ENCODE measurements at places on chromosomes 2 and 18. TPM values are rescaled to one million over a fixed set of nuclear protein-coding genes. Genes with fewer than 3 reads are reported as not detected.

The LYPD6B gene
- not detected for polyA plus RNA-seq

The RTP5 gene
- polyA plus RNA-seq = not detected

GRCh38 chr2:232325324-232326273 lies 53.0 kb upstream of the ALPP start:
- no peaks in the 10 kb centered on the region for H3K36me3 ChIP-seq
- H3K27ac ChIP-seq = no peak overlapping the region
- H3K4me1 ChIP-seq = peaks cover 31% of the 10 kb centered on the region
- DNase-seq = peak; percentile 34
- no peak overlapping the region for H3K4me3 ChIP-seq
- H3K27me3 ChIP-seq = no peaks in the 10 kb centered on the region

GRCh38 chr2:226701052-226701451 lies 98.6 kb downstream of the IRS1 start:
- H3K36me3 ChIP-seq = no peaks in the 10 kb centered on the region
- H3K4me1 ChIP-seq = no peaks in the 10 kb centered on the region
- no peaks in the 10 kb centered on the region for H3K27me3 ChIP-seq
- no peak overlapping the region for H3K4me3 ChIP-seq
- no peak overlapping the region for H3K27ac ChIP-seq

DNA sequence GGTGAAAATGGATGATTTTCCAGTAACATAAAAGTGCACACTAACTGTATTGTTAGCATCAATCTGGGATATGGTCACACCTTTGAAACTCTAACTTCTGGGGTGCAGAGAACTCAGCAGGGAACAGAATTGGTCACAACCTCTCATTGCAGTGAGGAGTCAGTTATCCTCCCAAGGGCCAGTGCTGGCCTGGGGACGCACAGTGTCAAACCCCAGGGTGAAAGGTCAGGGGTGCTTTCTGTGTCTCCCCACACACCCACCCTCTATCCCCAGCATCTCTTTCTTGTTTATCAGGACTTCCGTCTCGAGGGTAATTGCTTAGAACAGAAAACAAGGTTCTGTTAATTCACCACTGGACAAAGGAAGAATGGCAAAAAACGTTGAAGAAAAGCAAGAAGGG lies 208.7 kb downstream of the DLGAP1 start:
- no peaks in the 10 kb centered on the region for H3K36me3 ChIP-seq
- H3K4me3 ChIP-seq = no peak overlapping the region
- no peaks in the 10 kb centered on the region for H3K4me1 ChIP-seq
- no peak for DNase-seq
- no peak overlapping the region for H3K27ac ChIP-seq

- H3K36me3 ChIP-seq = no peaks in the 10 kb centered on the region
- no peak overlapping the region for H3K4me3 ChIP-seq
- H3K4me1 ChIP-seq = peaks cover 9% of the 10 kb centered on the region
- no peaks in the 10 kb centered on the region for H3K27me3 ChIP-seq
These were observed 119.2 kb downstream of the MYO5B start for GRCh38 chr18:50075772-50076171.

DNA sequence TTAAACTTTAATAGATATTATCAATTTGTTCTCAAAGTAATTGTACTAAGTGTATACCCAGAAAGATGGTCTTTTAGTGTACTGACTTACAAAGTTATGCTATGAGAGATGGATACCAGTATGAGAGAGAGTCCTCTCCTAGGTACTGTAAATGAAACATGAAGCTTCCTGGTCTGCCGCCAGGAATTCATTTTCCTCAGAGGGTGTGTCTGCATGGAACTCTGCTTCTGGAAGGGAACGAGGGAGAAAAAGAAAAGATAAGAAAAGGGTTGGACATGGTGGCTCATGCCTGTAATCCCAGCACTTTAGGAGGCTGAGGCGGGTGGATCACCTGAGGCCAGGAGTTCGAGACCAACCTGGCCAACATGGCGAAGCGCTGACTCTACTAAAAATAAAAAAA lies 2.2 kb upstream of the SSB start:
- H3K27me3 ChIP-seq = no peaks in the 10 kb centered on the region
- H3K4me1 ChIP-seq = peaks cover 27% of the 10 kb centered on the region
- H3K27ac ChIP-seq = no peak overlapping the region
- no peak overlapping the region for H3K4me3 ChIP-seq
- H3K36me3 ChIP-seq = no peaks in the 10 kb centered on the region
- DNase-seq = no peak

GRCh38 chr2:3672861-3673678 lies 15.1 kb downstream of the ALLC start:
- no peak for DNase-seq
- no peak overlapping the region for H3K27ac ChIP-seq

DNA sequence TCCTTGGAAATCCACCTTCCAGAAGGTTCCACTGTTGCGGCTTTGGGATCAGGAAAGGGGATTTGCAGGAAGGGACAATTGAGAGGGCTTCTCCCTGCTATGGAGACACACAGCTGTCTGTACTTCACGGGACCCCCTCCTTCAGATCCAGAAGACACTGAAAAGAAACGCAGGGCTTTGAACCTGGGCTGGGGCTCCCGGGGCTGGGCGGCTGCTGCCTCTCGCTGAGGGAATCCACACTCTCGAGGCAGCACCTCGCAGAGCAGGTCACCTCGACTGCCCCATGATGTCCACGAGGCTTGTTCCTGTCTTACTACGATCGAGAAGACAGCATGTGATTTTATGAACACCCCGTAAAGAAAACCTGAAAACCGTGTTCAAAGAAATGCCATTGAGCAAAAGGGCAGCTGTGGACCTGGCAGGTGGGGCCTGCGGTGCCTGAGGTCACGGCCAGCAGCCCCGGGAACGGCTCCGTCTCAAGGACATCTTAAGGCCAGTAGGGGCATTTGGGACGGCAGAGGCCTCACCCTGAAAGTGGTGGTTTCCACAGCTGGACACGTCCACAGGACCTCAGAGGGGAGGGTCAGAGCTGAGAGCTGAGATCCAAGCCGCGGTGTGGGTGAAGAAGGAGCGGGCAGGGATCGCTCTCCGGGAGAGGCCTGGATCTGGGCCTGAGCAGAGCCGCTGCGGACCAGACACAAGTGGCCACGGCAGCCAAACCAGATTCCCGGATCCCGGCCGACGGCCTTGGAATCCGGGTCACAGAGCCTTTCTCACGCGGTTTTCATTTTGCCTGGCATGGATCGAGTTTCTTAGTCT lies 165.7 kb downstream of the RTP5 start:
- no peak overlapping the region for H3K4me3 ChIP-seq
- no peaks in the 10 kb centered on the region for H3K36me3 ChIP-seq
- H3K4me1 ChIP-seq = peaks cover 27% of the 10 kb centered on the region
- DNase-seq = no peak

DNA sequence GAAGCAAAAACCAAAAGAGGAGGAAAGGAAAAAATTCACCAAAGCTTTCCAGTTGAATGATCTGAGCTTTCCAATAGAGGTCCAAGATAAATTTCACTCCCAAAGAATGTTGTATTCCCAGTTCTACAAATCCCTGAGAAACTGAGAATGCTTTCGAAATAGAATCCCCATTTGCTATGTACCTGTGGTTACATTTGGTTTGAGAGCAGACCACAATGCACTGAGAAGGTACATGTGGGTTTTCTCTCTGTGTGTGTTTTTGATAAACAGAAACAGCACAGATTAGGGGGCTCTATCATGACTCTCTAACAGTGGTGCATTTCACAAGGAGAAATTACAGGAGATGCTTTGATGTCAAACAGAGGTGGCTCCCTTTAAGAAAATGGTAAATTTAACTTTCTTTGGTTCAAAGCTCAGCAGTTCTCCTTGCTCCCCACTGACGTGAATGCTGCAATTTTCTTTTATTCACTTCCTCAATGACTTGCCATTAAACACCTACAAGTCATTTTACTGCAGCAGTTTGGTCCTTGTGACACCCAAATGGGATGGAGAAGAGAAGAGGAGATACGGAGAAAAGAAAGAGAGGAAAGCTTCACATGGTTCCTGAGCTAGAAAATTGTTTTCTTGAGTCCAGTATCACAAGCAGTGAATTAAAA lies 108.7 kb downstream of the EPHA4 start:
- H3K4me1 ChIP-seq = peaks cover 49% of the 10 kb centered on the region
- H3K36me3 ChIP-seq = no peaks in the 10 kb centered on the region
- H3K4me3 ChIP-seq = no peak overlapping the region
- H3K27me3 ChIP-seq = no peaks in the 10 kb centered on the region
- no peak overlapping the region for H3K27ac ChIP-seq
- no peak for DNase-seq

GRCh38 chr2:222483513-222484039 lies 59.2 kb downstream of the SGPP2 start:
- no peaks in the 10 kb centered on the region for H3K27me3 ChIP-seq
- H3K36me3 ChIP-seq = no peaks in the 10 kb centered on the region
- no peaks in the 10 kb centered on the region for H3K4me1 ChIP-seq
- H3K4me3 ChIP-seq = no peak overlapping the region

Data from CD4-positive, alpha-beta memory T cell (primary cell).